SK-N-SH (cell line): ENCODE measurements at places on chromosomes 3 and 15.

DNA sequence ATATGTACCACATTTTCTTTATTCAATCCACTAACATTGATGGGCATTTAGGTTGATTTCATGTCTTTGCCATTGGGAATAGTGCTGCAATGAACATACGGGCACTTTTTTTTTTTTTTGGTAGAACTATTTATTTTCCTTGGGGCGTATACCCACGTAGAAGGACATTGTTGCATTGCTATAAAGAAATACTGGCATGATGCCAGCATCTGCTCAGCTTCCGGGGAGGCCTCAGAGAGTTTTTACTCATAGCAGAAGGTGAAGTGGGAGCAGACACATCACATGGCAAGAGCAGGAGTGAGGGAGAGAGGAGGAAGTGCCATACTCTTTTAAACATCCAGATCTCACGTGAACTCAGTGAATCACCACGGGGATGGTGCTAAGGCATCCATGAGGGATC, 197.0 kb downstream of the SQOR start:
- H3K27me3 ChIP-seq = no peaks in the 10 kb centered on the region
- no peak overlapping the region for H3K4me3 ChIP-seq
- H3K36me3 ChIP-seq = no peaks in the 10 kb centered on the region
- no peak overlapping the region for H3K27ac ChIP-seq
- no peak for DNase-seq

GRCh38 chr15:101177866-101178265, 74.0 kb downstream of the CHSY1 start:
- peaks cover 28% of the 10 kb centered on the region for H3K36me3 ChIP-seq
- H3K27me3 ChIP-seq = no peaks in the 10 kb centered on the region
- no peak overlapping the region for H3K4me3 ChIP-seq
- no peak for DNase-seq
- no peak overlapping the region for H3K27ac ChIP-seq

GRCh38 chr15:35705884-35706585, 160.1 kb upstream of the DPH6 start:
- no peaks in the 10 kb centered on the region for H3K36me3 ChIP-seq
- H3K27me3 ChIP-seq = no peaks in the 10 kb centered on the region
- H3K27ac ChIP-seq = no peak overlapping the region
- DNase-seq = no peak
- peaks cover 10% of the 10 kb centered on the region for H3K4me1 ChIP-seq
- no peak overlapping the region for H3K4me3 ChIP-seq

GRCh38 chr15:77502379-77503095, 81.8 kb downstream of the HMG20A start:
- H3K36me3 ChIP-seq = no peaks in the 10 kb centered on the region
- no peak for DNase-seq

DNA sequence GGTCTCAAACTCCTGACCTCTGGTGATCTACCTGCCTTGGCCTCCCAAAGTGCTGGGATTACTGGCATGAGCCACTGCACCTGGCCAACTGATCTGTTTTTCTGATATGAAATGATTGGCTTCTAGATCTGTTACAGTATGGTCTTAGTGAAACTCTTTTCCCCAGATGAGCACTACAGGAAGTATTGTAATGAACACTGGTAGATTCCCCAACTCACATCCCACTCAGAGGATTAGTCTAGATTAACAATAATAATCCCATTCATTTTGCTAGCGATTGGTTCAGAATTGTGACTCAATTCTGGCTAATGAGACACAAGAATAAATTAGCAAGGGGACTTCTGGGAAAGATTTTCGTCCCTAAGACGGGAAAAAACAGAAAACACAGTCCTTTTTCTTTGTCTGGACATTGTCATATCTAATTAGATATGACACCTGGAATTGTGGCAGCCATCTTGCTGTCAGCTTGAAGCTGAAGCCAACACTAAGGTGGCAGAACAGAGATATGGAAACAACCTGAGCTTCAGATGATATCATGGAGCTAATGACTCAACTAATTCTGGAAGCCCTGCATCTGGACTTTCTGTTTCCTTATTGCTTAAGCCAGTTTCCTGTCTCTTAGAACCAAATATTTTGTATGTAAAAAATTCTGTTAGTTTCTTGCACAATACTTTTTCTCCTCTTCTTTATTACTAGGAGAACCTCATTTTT, 17.4 kb upstream of the NPTN start:
- peak; percentile 49 for DNase-seq
- H3K4me1 ChIP-seq = no peaks in the 10 kb centered on the region; the same call in none of the 2 replicates
- H3K36me3 ChIP-seq = no peaks in the 10 kb centered on the region

GRCh38 chr15:100757661-100758060, 122.0 kb upstream of the ALDH1A3 start:
- H3K27ac ChIP-seq = no peak overlapping the region
- no peak overlapping the region for H3K4me3 ChIP-seq
- H3K36me3 ChIP-seq = no peaks in the 10 kb centered on the region
- no peaks in the 10 kb centered on the region for H3K27me3 ChIP-seq

DNA sequence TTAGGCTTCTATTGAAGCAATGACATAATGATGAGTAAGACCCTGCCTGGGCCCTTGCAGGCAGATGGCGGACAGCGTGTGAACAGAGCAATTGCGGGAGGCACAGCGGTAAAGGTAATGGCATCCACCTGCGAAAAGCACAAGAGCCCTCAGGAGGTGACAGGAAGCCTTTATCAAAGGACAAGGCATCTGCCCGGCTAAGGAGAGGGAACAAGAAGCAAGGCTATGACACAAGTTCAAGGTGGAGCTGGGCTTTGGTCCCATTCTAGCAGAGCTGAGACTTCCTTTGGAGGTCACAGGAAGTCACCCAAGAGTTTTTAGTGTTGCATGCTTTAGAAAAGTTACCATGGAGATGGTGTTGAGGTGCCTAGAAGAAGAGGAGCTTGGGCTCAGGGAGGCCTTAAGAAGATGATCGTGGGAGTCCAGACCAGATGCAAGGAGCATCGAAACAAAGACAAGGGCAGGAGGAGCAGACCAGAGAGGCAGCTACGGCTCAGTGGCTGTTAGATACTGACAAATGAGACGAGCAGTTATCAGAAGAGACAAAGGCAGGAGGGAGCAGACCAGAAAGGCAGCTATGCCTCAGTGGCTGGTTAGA, 34.5 kb downstream of the OSBPL10 start:
- H3K27ac ChIP-seq = no peak overlapping the region
- H3K27me3 ChIP-seq = no peaks in the 10 kb centered on the region
- DNase-seq = no peak
- no peaks in the 10 kb centered on the region for H3K4me1 ChIP-seq
- H3K4me3 ChIP-seq = no peak overlapping the region
- no peaks in the 10 kb centered on the region for H3K36me3 ChIP-seq

- peaks cover 2% of the 10 kb centered on the region; the same call in 1 of the 2 replicates for H3K4me1 ChIP-seq
- DNase-seq = no peak
- no peaks in the 10 kb centered on the region for H3K36me3 ChIP-seq
- H3K27me3 ChIP-seq = no peaks in the 10 kb centered on the region
- no peak overlapping the region for H3K4me3 ChIP-seq
These were observed 15.3 kb upstream of the ROPN1 start for GRCh38 chr3:124007186-124007585.

DNA sequence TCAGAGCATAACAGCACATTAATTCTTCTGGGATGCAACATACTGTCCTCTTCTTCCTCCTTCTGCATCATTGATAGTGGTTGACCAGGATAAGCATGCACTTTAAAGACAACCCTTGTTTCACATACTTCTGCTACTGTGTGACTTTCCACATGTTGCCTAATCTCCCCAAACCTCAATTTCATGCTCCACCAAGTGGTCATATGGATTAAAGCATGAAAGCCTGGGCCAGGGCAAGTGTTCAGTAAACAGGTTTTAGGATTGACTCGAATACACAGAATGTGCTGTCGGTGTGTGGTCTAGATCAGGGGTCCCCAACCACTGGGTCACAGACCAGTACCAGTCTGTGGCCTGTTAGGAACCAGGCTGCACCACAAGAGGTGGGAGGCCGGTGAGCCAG, 22.5 kb upstream of the BFSP2 start:
- no peak overlapping the region for H3K27ac ChIP-seq
- no peaks in the 10 kb centered on the region for H3K27me3 ChIP-seq
- H3K4me1 ChIP-seq = peaks cover 25% of the 10 kb centered on the region; the same call in 1 of the 2 replicates
- no peak overlapping the region for H3K4me3 ChIP-seq

- no peaks in the 10 kb centered on the region for H3K36me3 ChIP-seq
- peak overlapping the region; percentile 91 for H3K27ac ChIP-seq
- peaks cover 26% of the 10 kb centered on the region for H3K4me1 ChIP-seq
- peak overlapping the region; percentile 18; the same call in 1 of the 2 replicates for H3K4me3 ChIP-seq
These were observed 146.1 kb upstream of the TPM1 start for GRCh38 chr15:62896380-62896866.

GRCh38 chr3:13197795-13198194, 124.6 kb upstream of the IQSEC1 start:
- no peaks in the 10 kb centered on the region; the same call in 1 of the 2 replicates for H3K27me3 ChIP-seq
- no peaks in the 10 kb centered on the region for H3K36me3 ChIP-seq
- no peaks in the 10 kb centered on the region for H3K4me1 ChIP-seq
- H3K27ac ChIP-seq = no peak overlapping the region

GRCh38 chr3:56930706-56931105, 129.0 kb upstream of the ARHGEF3 start:
- no peaks in the 10 kb centered on the region for H3K27me3 ChIP-seq
- no peak overlapping the region for H3K4me3 ChIP-seq

DNA sequence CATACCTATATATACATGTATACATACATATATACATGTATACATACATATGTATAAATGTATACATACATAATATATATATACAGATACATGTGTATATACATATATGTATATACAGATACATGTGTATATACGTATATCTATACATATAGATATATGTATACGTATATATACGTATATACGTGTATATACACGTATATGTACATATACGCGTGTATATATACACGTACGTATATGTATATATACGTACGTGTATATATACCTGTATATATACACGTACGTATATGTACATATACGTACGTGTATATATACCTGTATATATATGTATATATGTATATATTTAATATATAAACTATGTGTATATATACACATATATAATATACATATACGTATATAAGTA, 955.2 kb downstream of the AGBL1 start:
- DNase-seq = no peak
- H3K27ac ChIP-seq = no peak overlapping the region
- no peaks in the 10 kb centered on the region for H3K36me3 ChIP-seq
